CD4-positive, alpha-beta memory T cell (primary cell): ENCODE measurements at places on chromosomes 7 and 10.
A peak's percentile ranks its signal among the peaks of the same experiment; 100 is the strongest.

DNA sequence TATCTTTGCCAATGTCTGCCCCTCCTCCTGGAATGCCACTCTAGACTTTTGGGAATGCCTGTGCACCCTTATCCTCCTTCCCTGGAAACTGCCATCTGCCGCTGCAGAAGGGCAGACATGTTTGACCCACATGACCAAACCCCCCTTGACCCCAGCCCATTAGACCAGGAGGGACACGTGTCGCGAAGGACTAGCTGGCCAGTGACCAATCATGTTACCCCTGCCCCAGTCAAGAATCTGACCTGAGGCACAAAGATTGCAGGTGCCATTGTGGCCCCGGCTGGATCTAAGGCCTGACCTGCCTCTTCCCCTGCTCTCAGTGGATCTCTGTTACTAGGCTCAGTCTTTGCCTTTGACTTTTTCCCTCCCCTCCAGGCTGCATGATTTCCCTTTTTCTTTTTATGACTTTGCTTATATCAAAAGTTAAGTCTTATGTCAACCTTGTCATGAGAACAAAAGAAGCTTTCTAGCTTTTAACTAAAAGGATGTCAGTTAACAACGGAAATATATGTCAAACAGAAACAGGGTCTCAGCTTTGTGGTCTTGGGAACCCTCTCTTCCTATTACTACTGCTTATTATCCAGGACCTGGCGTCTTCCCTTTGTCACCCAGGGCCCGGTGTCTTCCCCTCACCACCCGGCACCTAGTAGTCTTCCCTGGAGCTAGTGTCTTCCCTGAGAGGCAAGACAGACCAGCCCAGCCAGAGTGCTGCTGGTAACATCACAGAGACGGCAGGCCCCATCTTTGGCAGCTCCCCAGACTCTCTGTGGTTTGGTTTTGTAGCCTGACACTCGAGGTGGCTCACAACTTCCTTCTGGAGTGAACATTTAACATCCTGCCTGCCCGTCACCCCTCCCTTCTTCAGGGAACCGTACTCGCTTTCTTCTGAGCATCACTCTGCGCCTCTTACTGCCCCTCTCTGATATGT lies 24.4 kb upstream of the PPIF start:
- H3K36me3 ChIP-seq: no peaks in the 10 kb centered on the region
- H3K4me3 ChIP-seq: peak overlapping the region; percentile 8
- DNase-seq: peak; percentile 88

DNA sequence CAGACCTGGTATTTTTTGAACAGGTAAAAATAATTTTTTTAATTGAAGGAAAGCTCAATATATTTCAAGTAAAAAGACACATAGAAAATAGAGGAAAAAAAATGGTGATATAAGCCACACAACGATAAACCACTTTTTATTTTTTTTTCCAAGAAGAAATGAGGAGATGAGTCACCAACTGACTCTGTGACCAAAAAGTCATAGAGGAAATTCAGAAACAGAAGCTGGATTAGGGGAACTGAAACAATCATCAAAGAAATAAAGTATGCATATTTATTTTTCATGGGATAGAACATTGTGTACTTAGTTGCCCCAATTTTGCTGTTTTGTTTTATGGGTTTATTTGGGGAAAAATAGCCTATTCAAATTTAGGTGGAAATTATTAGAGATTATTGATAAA lies 176.8 kb upstream of the AGR3 start:
- no peaks in the 10 kb centered on the region for H3K27me3 ChIP-seq
- no peaks in the 10 kb centered on the region for H3K36me3 ChIP-seq
- H3K4me1 ChIP-seq: no peaks in the 10 kb centered on the region

- no peak overlapping the region for H3K4me3 ChIP-seq
- H3K36me3 ChIP-seq: no peaks in the 10 kb centered on the region
- H3K4me1 ChIP-seq: peaks cover 32% of the 10 kb centered on the region
These were observed 250.9 kb downstream of the PTEN start for GRCh38 chr10:88114368-88114767.

GRCh38 chr7:129341212-129341611 lies 93.0 kb upstream of the STRIP2 start:
- no peak overlapping the region for H3K27ac ChIP-seq
- H3K27me3 ChIP-seq: no peaks in the 10 kb centered on the region
- H3K4me1 ChIP-seq: no peaks in the 10 kb centered on the region

GRCh38 chr7:42198296-42198695 lies 38.7 kb downstream of the GLI3 start:
- no peak overlapping the region for H3K27ac ChIP-seq
- no peaks in the 10 kb centered on the region for H3K4me1 ChIP-seq

DNA sequence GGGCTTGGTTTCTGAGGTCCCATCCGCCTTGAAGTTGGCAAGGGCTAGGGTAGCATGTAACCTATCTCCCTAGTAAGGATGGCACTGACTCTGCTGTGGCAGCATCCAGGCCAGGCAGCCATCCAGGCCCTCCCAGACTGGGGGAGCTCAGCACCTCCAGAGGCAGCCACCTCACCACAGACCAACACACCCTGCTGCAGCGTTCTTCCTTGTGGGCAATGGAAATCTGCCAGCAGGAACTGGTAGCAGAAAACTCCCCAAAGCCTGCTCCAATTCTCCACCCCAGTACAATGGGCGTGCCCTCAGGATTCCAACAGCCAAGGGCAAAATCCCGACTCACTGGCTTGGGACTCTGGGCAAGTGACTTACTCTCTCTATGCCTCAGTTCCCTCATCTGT lies 27.5 kb downstream of the DLG5 start:
- no peak overlapping the region for H3K27ac ChIP-seq
- H3K4me3 ChIP-seq: no peak overlapping the region
- no peaks in the 10 kb centered on the region for H3K27me3 ChIP-seq
- no peaks in the 10 kb centered on the region for H3K36me3 ChIP-seq

- DNase-seq: no peak
- no peak overlapping the region for H3K4me3 ChIP-seq
- no peaks in the 10 kb centered on the region for H3K36me3 ChIP-seq
- H3K27ac ChIP-seq: no peak overlapping the region
- H3K27me3 ChIP-seq: no peaks in the 10 kb centered on the region
These were observed 11.2 kb downstream of the SLC13A4 start for GRCh38 chr7:135716677-135717238.

DNA sequence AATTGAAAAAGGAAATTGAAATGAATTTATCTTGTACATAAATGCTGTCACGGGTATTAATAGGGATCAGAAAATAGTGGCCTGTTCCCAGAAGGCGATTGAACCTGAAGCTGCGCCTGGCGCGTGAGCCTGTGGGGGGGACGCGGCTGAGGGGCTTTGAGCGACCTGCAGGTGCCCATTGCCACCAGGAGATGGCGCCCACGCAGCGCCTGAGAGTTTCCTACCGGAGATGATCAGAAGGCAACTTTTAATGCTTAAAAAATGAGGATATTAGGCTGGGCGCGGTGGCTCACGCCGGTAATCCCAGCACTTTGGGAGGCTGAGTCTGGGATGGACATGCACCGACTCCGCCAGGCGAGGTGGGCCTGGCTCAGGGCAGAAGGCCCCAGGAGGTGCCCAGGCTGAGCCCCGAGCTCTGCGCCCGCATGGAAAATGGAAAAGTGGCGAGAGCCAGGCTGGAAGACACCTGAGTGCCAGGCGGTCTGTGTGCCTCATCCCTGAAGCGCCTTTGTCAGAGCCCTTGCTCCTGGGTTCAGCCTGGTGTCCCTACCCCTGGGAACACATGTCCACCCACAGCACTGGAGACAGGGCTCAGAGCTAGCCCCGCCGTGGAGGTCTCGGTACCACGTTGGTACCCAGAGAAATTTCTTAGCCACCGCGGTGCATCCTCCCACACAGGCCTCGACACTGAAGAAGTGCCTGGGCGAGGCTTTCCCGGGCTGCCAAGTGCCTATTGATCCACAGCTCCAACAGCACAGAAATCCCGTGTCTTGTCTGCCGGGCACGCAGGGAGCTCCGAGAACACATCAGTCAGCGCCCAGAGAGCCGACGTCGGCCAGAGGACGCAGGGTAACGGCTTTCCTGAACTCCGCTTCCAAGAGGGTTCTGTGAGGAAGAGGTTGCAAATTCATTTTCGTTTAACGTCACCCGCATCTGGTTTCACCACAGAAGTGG lies 117.4 kb downstream of the INPP5A start:
- no peak overlapping the region for H3K27ac ChIP-seq
- H3K27me3 ChIP-seq: no peaks in the 10 kb centered on the region
- peak; percentile 37 for DNase-seq

- no peak for DNase-seq
- no peak overlapping the region for H3K4me3 ChIP-seq
- no peaks in the 10 kb centered on the region for H3K36me3 ChIP-seq
- H3K4me1 ChIP-seq: peaks cover 6% of the 10 kb centered on the region
These were observed 144.1 kb downstream of the NRP1 start for GRCh38 chr10:33190406-33190805.

DNA sequence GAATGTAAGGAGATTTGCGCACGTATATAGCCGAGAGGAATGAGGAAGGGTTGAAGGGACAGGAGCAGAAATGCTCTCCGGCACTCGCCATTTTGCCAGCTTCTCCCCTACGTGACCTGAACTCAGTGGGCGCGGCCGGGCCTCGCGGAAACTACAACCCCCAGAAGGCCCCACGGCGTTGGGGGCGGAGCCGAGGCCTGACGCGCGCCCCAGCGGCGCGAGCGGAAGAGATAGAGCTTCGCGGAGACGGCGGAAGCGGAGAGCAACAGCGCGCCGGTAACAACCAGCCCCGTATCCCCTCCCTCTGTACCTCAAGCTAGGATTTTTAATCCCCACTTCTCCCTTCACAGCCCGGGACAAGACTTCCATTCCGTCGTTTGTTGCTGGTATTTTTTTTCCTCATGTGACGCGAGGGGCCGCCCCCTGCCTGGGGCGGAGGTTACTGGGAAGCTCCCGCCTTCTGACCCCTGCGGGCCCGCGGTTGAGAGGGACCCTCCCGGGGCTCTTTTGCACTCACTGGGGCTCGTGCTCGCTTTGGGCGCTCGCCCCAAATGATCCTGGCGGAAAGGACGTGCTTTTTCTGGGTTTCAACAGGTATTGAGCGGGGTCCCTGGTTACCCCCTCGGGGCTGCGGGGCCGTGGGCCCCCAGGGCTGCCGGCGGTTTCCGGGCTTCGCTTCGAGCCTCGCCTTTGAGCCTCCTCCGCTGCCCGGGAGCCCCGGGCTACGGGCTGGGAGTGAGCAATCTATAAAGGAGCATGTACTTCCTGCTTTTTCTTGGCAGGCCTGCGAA lies at the start of gene R3HCC1L:
TSS of gene R3HCC1L (plus strand) at position 227 of the 791 bp plus-strand sequence. CDS start 73,458 bp downstream, outside the sequence.
- DNase-seq: peak; percentile 89
- peaks cover 43% of the 10 kb centered on the region for H3K4me1 ChIP-seq
- H3K27ac ChIP-seq: peak within 1 kb of the TSS; percentile 97
- peak within 1 kb of the TSS; percentile 84 for H3K4me3 ChIP-seq

DNA sequence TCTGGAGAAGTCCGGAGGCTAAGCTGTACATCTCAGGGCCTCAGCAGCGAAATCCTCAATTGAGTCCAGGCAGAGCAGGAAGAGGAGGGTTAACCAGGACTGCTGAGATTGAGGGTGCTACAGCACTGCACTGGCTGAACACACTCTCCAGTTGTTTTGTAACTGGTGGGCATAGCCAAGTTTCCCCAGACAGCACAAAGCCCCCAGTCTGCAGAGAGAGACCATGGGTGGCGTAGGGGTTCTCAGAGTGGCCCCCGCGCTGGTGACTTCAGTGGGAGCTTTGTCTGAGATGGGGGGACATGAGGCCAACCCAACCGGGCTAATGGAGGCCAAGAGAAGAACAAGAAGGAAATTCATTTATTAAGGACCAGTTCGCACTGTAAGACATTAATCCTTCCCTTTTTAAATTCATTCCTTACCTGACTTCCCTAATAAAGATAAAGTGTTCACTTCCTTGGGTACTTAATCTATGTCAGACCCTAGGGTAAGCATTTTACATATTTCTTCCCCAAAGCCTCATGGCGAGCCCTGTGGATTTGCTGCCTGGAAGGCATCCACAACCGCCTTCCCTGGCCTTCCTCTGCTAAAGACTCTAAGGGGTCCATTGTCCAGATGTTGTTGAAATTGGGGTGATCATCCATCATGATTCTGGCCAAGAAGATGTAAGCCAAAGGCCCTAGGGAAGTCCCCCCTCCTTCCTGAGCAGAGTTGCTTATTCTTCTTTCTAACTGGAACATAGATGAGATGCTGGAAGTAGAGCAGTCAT lies 121.4 kb upstream of the CHST15 start:
- no peaks in the 10 kb centered on the region for H3K4me1 ChIP-seq
- H3K36me3 ChIP-seq: no peaks in the 10 kb centered on the region
- H3K4me3 ChIP-seq: no peak overlapping the region
- no peak overlapping the region for H3K27ac ChIP-seq
- DNase-seq: no peak

DNA sequence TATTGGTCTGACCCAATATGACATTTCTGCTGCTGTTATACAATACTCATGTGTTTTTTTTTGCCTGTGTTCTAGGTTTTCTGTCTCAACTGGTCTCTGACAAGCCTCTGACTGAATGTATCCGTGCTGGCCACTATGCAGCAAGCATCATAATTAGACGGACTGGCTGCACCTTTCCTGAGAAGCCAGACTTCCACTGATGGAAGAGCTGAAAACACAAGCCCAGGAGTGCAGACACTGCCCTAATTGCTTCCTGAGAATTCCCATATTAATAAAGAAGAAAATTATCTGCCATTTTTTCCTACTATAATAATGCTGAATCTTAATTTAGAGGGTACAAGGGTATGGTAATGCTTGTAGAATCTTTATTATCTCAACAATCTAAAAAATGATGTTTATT lies 118.2 kb upstream of the KAT6B start:
- no peak overlapping the region for H3K27ac ChIP-seq
- H3K27me3 ChIP-seq: no peaks in the 10 kb centered on the region
- H3K4me1 ChIP-seq: no peaks in the 10 kb centered on the region
- no peak overlapping the region for H3K4me3 ChIP-seq
- DNase-seq: no peak

- H3K27me3 ChIP-seq: no peaks in the 10 kb centered on the region
- no peaks in the 10 kb centered on the region for H3K4me1 ChIP-seq
- H3K4me3 ChIP-seq: no peak overlapping the region
These were observed 56.7 kb downstream of the GPAM start for GRCh38 chr10:112126901-112127300.

DNA sequence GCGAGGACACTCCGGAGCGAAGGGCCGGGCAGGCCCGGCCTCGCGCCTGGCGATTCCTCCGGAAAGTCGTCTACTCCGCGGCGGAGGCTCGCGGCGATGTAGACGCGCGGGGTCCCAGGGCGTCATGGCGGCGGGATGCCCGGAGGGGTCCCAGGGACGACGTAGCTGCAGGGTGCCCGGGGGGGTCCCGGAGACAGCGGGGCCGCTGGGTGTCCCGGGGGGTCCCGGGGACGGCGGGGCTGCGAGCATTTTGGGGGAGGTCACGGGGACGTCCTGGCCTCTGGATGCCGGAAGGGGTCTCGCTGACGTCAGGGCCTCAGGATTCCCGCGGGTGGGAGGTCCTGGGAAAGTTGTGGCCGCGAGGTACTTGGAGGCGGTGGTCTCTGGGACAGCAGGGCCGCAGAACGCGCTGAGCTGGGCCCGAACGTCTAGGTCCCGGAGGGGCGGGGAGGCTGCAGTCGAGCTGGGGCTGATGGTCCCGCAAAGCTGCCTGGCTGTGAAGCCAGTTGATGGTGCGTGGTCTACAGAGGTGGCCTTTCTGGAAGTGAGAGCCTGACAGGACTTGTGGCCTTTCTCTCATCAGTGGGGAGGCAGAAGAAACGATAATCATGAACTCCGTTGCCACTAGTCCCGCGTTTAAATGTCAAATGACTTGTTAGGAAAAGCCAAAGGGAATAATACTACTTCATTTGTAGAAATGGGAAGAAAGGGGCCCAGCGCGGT lies 637 bp downstream of the HSPA14 start:
- peak overlapping the region; percentile 91 for H3K27ac ChIP-seq
- H3K36me3 ChIP-seq: peaks cover 24% of the 10 kb centered on the region
- peak overlapping the region; percentile 79 for H3K4me3 ChIP-seq
- peak; percentile 22 for DNase-seq
- H3K27me3 ChIP-seq: no peaks in the 10 kb centered on the region
- H3K4me1 ChIP-seq: peaks cover 26% of the 10 kb centered on the region
